ENCODE measurements at places on chromosomes 2 and 18. TPM values are rescaled to one million over a fixed set of nuclear protein-coding genes. Genes with fewer than 3 reads are reported as not detected.

Gene IL1F10
- not detected for total RNA-seq

Gene ICOS
- 0.14 TPM for total RNA-seq

Gene SAG
- not detected for total RNA-seq

Gene REL
- 14.3 TPM for total RNA-seq

Gene DSC2
- 4.2 TPM for total RNA-seq

Gene LONRF2
- 19.2 TPM for total RNA-seq

Gene IL36B
- total RNA-seq = not detected

Gene RGPD4
- total RNA-seq = 0.37 TPM

Gene AFTPH
- 18.7 TPM for total RNA-seq

Gene FSHR
- total RNA-seq = not detected

Gene GTF2A1L
- 7.4 TPM for total RNA-seq

Gene CNDP1
- total RNA-seq = 0.19 TPM

Gene GATA6
- 32.7 TPM for total RNA-seq

Gene ALPP
- not detected for total RNA-seq

Gene POTEC
- total RNA-seq = not detected

Gene KCNF1
- total RNA-seq = 0.29 TPM

Gene TTN
- 6.7 TPM for total RNA-seq

Gene FAM237A
- total RNA-seq = not detected

Gene COL4A3
- 0.42 TPM for total RNA-seq

Gene COL6A3
- 835 TPM for total RNA-seq

Gene CENPA
- total RNA-seq = not detected
